WTC11 (cell line): ENCODE measurements at places on chromosomes 12 and 14.

DNA sequence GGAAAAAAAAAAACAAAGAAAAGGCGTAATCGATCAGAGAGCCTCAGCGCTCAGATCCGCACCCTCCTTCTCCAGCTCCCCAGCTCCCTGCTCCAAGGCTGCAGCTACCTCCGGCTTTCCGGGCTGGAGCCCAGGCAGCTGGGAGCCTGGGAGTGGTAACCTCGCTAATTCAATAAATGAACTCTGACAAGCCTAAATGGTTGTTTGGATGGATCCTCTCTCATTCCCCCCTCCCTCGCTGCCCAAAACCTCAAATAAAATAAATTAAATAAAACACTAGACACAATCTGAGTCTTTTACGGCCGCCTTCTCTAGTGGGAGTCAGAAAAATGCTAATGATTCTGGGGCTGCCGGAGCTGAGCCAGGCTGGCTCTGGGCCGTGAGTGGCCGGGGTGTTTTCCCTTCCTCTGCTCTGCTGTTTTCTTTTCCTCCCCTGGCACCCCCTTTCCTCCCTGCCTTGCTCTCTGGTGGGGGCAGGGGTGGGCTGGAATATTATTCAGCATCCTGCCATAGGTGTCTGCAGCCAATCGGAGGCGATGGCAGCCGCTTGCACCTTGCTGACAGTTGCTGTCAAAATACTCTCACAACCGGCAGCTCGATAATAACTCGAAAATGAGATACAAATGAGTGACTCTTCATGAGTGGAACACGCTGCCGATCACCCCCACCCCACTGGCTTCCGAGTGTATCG is 76.1 kb downstream of the RBM19 start:
- H3K27me3 ChIP-seq: no peaks in the 10 kb centered on the region
- no peak for DNase-seq
- H3K4me3 ChIP-seq: no peak overlapping the region
- peak overlapping the region; percentile 76; the same call in 1 of the 2 replicates for H3K27ac ChIP-seq
- H3K4me1 ChIP-seq: peaks cover 16% of the 10 kb centered on the region

GRCh38 chr12:111066744-111067437 is 146.5 kb upstream of the MYL2 start:
- peaks cover 23% of the 10 kb centered on the region for H3K4me1 ChIP-seq
- 0 out of 2 replicates have a peak overlapping the region, but pooled peaks have one; percentile 4 for H3K27ac ChIP-seq
- H3K4me3 ChIP-seq: no peak overlapping the region
- DNase-seq: no peak
- no peaks in the 10 kb centered on the region for H3K27me3 ChIP-seq

- peaks cover 20% of the 10 kb centered on the region for H3K4me1 ChIP-seq
- peak; percentile 17 for DNase-seq
- H3K4me3 ChIP-seq: no peak overlapping the region
These were observed 96.6 kb upstream of the E2F7 start for GRCh38 chr12:77161944-77162343.

DNA sequence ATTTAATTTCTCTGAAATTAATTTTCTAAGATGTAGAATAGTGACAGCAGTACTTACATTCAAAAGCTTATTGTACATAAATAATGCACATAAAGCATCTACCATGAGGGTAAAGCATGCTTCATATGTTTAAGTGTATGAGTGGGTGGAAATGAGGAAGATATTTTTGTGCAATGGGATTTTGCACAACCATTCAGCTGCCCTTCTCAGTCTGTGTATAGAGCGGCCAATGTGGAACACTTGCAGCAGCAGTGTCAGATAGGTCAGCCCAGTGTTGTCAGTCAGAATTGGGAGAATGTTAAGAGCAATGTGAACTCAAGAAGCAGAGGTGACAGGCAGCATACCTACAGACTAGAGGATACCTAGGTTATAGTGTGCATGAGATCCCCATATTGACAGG is 72.5 kb upstream of the ATP2B1 start:
- peaks cover 12% of the 10 kb centered on the region for H3K36me3 ChIP-seq
- H3K27ac ChIP-seq: no peak overlapping the region
- H3K4me1 ChIP-seq: peaks cover 6% of the 10 kb centered on the region
- no peaks in the 10 kb centered on the region for H3K27me3 ChIP-seq

DNA sequence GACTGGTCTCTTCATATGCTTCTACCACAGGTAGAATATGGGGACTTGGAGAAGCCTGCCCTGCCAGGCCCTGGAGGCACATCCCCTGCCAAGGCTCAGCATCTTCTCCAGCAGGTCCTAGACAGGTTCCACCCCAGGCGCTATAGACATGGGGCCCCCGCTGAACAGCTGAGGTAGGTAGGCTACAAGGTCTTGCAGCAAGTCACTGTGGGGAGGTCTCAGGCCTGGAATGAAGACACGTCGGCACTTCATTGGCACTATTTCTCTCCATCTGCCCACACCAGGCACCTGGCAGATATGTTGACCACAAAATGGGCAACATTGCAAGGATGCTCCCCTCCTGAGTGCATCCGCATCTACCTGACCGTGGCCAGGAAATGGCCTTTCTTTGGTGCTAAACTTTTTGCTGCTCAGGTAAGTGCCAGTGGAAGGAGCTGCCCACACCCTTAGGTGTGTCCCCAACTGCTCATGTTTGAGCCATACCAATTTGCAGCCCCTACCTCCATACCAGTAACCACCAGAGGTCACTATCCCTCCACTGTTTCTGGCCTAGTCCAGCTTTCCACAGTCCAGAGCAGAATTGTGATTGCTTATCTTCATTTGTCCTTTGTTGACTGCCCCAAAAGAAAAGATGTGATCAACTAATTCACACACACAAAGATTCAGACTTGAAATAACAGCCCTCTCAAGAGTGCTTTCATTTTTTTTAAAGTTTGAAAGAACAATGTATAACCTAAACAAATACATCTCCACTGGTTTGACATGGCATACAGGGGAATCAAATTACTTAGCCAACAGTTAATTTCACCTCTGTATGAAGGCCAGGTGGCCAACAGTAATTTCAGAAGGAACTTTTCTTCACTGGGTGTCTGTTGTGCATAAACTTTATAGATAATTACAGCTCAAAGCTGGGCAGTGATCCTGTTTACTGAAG is 16.1 kb downstream of the PIGH start:
- peaks cover 28% of the 10 kb centered on the region for H3K36me3 ChIP-seq
- no peaks in the 10 kb centered on the region for H3K4me1 ChIP-seq
- H3K27me3 ChIP-seq: no peaks in the 10 kb centered on the region
- no peak overlapping the region for H3K27ac ChIP-seq

DNA sequence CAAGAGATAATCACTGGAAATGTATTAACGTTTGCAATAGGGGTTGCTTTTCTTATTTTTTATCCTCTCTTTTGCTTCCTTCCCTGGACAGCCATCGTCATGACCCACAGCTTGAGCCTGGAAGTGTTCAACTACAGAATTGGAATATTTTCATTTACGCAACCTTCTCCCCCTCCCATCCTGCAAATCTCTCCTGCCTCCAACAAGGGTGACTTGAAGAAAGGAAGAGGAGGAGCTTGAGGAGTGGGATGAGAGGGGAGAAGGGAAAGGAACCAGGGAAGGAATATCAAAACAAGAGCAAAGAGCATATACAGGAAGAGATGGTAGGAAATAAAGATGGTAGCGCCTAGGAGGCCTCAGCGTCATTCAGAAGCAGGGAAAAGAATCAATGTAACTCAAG is 1.6 kb upstream of the MANSC4 start:
- peak overlapping the region; percentile 71 for H3K4me3 ChIP-seq
- H3K27me3 ChIP-seq: no peaks in the 10 kb centered on the region; the same call in 1 of the 2 replicates
- DNase-seq: no peak
- H3K36me3 ChIP-seq: peaks cover 18% of the 10 kb centered on the region
- H3K4me1 ChIP-seq: peaks cover 50% of the 10 kb centered on the region
- H3K27ac ChIP-seq: peak overlapping the region; percentile 38

DNA sequence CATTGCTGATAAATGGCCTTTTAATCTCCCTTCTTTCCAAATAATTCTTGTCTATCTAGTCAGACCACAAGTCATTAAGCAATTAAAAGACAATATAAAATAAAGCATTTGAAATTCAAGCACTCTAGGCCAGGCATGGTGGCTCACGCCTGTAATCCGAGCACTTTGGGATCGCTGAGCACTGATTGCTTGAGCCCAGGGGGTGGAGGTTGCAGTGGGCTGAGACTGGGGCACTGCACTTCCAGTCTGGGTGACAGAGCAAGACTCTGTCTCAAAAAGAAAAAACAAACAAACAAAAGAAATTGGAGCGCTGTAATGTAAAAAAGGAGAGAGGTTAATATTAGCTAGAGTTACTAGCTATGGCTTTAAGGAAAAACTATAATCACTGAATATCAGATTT is 30.5 kb upstream of the CSRP2 start:
- 0 out of 2 replicates have a peak overlapping the region, but pooled peaks have one; percentile 13 for H3K27ac ChIP-seq
- H3K4me3 ChIP-seq: no peak overlapping the region
- no peak for DNase-seq
- peaks cover 2% of the 10 kb centered on the region; the same call in 1 of the 2 replicates for H3K36me3 ChIP-seq
- H3K4me1 ChIP-seq: peaks cover 59% of the 10 kb centered on the region

DNA sequence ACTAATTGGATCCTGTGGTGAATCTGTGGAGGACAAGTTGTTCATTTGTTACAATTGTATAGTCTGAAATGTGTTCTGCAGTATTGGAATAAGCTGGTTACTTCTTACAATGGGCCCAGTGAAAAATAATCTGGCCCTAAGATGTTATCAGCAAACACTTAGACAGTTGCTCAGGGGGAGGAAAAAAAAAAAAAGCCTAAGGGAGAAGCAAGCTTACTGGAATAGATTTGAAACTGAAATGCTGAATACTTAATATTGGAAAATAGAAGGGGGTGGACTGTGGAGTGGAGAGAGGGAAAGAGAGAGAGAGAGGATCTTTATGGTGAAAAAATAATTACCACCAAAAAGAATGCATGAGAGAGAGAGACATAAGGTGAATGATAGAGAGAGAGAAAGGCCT is 4.0 kb downstream of the FOXG1 start:
- peaks cover 97% of the 10 kb centered on the region for H3K27me3 ChIP-seq

DNA sequence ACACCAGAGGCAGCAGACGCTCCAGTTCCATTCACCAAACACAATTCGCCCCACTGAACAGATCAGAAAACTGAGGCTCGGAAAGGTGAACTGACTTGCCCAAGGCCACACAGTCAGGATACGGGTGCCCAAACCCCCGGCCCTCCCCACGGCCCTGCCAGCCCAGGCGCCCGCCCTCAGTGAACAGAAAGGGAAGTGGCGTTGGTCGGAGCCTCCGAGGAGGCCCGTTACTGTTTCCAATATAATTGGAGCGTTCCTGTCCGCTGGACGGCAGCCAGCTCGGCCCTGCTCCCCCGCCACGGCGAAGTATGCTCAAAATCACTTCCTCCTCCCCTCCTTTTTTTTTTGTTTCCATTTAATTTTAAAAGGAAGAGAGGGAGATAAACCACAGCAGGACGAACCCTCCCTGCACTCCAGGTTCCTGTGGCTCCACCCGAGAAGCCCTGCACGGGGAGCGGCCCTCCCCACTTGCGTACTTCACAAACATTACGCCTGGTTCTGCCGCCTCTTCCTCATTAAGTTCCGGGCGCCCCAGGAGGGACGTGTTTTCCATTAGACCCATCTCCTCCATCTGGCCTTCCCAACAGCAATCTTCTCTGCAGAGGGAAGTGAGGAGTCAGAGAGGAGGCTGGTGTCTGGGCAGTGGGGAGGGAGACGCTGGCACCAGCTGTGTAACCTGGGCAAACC is 61.1 kb downstream of the NCOR2 start:
- no peaks in the 10 kb centered on the region for H3K27me3 ChIP-seq
- no peaks in the 10 kb centered on the region; the same call in 1 of the 2 replicates for H3K36me3 ChIP-seq
- H3K27ac ChIP-seq: peak overlapping the region; percentile 98
- H3K4me1 ChIP-seq: peaks cover 90% of the 10 kb centered on the region

DNA sequence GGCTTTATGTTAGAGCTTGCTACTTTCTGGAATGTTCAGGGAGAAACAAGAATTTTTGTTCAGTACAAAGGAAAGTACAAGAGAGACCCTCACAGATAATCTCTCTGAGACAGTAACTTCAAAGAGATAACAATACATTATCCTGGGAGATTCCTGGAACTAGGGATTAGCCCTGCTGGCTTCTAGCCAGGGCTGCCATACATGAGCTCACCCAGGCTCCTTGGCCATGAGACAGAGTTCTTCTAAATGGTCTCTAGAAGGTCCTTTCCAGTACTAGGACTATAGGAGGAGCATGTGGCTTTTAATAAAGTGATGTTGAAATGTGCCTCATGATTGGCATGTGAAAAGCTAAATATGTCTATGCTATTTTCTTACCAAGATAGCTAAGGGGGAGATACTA is 342.5 kb downstream of the EMP1 start:
- no peaks in the 10 kb centered on the region for H3K27me3 ChIP-seq
- no peak overlapping the region for H3K27ac ChIP-seq
- H3K4me1 ChIP-seq: peaks cover 18% of the 10 kb centered on the region
- DNase-seq: no peak

DNA sequence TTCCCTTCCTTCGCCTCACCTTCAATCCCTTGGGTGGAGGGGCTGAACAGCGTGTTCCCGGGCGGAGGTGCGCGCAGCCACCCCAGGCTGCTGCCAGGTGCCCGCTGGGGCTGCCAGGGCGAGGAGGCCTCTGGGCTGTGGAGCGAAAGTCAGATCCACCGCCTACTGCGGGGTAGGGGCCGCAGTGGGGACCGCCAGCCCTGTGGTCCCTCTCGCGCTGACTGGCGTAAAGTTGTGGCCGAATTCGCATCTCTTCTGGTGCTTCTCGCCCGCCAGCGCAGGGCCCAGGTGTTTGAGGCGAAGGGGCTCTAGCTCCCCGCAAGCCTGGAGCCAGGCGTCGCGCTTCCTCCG is 6.9 kb upstream of the HOXC4 start:
- no peak overlapping the region for H3K27ac ChIP-seq
- H3K4me3 ChIP-seq: peak overlapping the region; percentile 54
- DNase-seq: peak; percentile 40
- H3K4me1 ChIP-seq: peaks cover 29% of the 10 kb centered on the region
- H3K27me3 ChIP-seq: peaks cover 100% of the 10 kb centered on the region

- peak; percentile 63 for DNase-seq
- peaks cover 4% of the 10 kb centered on the region for H3K27me3 ChIP-seq
- no peaks in the 10 kb centered on the region for H3K36me3 ChIP-seq
- H3K4me3 ChIP-seq: peak within 1 kb of the TSS; percentile 93
- peak within 1 kb of the TSS; percentile 91 for H3K27ac ChIP-seq
- peaks cover 19% of the 10 kb centered on the region for H3K4me1 ChIP-seq
These were observed at the start of gene CPNE8 for GRCh38 chr12:38905480-38906351. Gene CPNE8 (minus strand): TSS chr12:38905591. CDS start chr12:38905534, 57 bp downstream.

DNA sequence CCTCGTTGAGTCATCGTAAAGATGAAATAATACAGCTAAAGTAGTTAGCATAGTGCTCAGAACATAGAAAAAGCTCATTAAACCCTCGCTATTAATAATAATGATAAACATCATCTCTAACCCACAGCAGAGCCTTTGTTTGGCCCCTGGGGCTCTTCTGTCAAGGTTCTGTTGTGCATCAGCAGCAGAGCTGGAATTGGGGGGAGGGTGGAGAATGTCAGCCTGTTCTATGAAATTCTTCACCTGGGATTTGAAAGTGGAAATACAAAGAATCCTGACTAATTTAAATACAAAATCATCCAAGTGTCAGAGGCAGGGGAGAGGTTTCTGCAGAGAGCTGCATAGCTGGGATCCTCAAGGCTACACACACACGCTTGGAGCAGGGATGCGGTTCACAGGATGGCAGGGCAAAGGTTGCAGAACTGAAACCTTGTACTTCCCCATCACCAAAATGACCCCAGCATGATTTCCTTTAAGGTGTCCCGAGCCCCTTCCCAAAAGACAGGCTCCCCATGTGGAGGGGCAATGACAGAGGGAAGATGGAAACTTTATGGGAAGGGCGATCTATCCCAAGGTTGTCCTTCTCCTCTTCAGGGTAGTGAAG is 71.8 kb downstream of the DAD1 start:
- H3K27me3 ChIP-seq: no peaks in the 10 kb centered on the region
- DNase-seq: no peak
- H3K4me3 ChIP-seq: no peak overlapping the region
- no peaks in the 10 kb centered on the region for H3K36me3 ChIP-seq
- no peak overlapping the region for H3K27ac ChIP-seq

GRCh38 chr14:99383472-99384449 is 96.9 kb downstream of the SETD3 start:
- H3K4me3 ChIP-seq: no peak overlapping the region
- H3K27ac ChIP-seq: no peak overlapping the region
- H3K4me1 ChIP-seq: peaks cover 28% of the 10 kb centered on the region
